ENCODE measurements at places on chromosomes 3 and 15.
A peak's percentile ranks its signal among the peaks of the same experiment; 100 is the strongest.

- DNase-seq, result no peak
Observed at GRCh38 chr3:24310887-24311286, 183.8 kb downstream of the THRB start.

DNA sequence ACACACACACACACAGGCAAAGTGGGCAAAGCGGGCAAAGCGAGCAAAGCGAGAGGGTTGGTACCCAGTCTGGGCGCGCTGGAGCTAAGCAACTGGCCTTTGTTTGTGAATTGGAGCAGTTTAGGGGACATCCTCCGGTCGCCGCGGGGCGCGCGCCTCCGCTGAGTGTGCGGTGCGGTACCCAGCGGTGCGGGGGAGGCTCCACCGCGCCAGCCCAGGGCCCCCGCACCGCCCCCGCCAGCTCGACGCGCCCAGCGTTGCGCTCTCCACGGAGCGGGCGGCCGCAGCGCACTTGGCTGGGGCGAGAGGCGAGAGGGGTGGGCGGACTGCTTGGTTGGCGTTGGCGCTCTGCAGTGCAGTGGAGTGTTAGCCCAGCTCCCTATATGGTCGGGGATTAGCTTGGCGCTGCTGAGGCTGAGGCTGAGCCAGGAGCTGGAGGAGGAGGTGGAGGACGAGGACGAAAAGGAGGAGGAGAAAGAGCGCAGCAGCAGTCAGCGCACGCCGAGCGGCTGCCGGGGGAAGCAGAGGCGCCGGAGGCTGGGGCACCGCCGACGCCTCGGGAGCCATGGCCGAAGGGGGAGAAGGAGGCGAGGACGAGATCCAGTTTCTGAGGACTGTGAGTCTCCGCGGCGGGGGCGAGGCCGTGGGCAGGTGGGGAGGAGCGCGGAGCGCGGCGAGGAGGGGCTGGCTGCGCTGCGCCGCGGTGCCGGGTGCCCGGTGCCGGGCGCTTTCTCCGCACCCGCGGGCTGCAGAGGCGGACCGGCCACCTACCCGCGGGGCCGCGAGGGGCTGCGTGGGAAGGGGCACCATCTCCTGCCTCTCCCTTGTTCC, at the start of gene RYR3:
TSS of gene RYR3 (plus strand) at position 487 of the 831 bp plus-strand sequence. CDS start at position 566, 79 bp downstream.
- peak; percentile 16 for DNase-seq

GRCh38 chr3:66035763-66036477, 2.8 kb downstream of the MAGI1 start:
- no peak for DNase-seq

DNA sequence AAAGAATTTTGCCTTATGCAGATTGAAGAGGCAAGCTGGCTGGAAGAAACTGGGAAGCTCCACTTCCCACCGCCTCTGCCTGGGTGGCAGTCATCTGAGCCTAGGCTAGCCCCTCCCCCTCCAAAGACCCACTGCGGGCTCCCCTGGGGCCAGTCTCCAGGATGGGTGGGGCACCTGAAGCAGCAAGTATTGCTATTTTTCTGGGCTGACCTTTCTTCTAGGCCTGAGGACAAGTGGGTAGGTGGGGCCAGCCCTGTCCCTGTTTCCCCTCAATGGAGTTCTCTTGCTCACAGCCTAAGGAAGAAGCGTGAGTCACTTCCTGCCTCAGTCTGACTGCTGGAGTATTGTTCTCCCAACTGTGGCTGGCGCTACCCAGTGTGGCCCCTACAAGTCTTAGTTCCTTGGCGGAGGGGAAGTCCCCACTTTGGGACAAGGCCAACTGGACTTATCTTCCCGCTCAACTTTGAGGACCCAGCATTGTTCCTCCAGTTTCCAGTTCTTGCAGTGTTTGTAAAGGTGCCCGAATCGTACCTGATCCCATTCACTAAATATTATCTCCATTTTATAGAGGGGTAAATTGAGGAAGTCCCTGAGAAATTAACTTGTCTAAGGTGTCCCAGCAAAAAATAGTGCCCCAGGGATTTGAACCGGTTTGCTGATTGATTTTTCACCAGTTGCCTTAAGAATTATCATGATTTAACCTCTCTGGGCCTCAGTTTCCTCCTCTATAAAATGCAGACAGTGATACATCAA, 1.4 kb downstream of the FURIN start:
- DNase-seq, result peak; percentile 88

DNA sequence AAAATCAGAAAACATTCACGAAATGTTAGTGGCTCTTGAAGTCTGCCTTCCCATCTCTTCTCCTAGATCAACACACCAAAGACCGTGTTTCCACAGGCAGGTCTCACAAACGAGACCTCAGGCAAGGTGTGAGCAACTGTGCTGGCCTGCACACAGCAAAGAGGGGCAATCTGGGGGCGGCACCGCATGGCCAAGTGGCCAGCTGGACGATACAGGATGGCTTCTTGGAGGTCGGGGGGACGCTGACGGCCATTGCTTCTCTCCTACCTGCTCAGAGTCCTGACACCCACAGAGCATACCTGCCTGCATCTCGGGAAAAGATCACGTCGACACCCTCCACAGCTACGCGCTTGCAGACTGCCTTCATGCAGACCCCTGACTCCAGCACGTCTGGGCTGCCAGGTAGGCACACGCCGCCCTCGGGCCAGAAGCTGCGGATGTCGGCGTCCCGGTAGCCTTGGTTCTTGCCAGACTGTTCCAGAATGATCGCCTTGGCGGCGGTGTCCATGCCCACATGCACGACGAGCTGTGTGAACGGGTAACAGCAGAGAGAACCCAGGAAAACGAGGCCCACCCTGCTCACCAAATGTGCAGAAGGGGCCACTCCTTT, 38.4 kb downstream of the PGPEP1L start:
- DNase-seq, result no peak

DNA sequence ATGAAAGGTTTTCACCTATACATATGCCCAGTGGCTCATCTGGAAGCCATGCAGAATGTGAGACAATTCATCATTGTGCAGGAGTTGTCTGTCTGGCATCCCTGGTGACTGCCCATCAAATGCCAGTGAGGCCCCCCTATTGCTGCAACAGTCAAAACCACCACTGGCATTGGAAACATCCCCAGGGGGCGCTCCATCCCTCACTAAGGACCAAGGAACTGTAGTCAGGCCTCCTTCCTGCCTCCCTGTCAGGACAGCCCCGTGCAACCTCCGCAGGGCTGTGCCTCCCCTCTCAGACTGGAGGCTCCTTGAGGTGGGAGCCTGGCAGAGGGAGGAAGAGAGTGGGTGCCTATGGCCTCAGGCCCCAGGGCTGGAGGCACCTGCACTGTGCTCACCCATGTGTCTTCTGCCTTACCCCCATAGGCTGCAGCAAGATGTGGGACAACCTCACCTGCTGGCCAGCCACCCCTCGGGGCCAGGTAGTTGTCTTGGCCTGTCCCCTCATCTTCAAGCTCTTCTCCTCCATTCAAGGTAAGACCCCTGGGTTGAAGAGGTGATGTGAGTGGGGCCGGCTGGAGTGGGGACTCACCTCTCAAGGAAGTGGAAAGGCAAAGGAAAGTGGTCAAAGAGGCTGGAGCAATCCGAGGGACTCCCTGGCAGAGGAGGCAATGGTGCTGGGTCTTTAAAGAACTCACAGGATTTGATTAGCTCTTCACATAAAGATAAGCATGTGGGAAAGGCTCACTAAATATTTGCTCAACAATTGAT, 16.5 kb downstream of the VIPR1 start:
- no peak for DNase-seq

GRCh38 chr3:114043205-114043604, 13.1 kb downstream of the CCDC191 start:
- no peak for DNase-seq

GRCh38 chr15:68232449-68232848, 2.9 kb upstream of the CLN6 start:
- DNase-seq, result no peak

DNA sequence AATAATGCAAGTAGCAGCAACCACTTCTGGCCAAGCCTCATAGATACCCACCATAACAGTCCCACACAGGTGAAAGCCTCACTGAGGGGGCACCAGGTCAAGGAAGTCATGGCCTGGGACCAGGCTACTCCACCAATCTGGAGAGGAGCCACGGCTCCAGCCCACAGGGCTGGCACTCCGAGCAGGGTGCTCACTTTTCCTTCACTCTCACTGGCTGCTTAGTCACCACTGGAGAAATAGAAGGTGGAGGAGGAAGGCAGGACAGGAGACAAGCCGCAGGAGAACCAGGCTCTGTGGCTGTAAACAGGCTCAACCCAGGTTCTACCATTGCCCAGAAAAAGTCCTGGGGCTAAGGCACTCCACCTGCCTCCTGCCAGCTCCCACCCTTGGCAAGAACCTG, 1.2 kb downstream of the USP19 start:
- DNase-seq, result peak; percentile 45

GRCh38 chr3:149619136-149619535, 38.7 kb downstream of the WWTR1 start:
- no peak for DNase-seq

- DNase-seq, result no peak
Observed at GRCh38 chr3:44036850-44037249, 204.8 kb upstream of the TOPAZ1 start.

GRCh38 chr3:50675179-50676030, 678 bp downstream of the DOCK3 start:
- no peak for DNase-seq

DNA sequence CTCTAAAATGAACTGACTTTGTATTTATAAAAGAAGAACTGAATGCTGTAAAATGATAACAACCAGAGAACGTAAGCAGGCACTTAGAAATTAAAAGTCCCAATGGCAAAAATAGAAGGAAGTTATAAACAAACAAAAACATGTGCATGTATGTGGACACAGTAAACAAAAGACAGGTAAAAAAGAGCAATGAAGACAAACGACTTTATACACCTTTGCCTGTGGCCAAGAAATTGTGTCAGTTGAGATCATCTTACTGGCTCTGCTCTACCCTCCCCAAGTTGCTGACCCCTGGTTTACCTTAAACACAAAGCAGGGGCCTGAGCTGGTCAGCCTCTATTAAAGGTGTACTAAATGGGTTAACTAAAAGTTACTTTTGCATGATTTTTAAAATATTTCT, 41.7 kb upstream of the GP5 start:
- no peak for DNase-seq

- DNase-seq, result no peak
Observed at GRCh38 chr3:30954426-30954825, 60.0 kb upstream of the GADL1 start.

DNA sequence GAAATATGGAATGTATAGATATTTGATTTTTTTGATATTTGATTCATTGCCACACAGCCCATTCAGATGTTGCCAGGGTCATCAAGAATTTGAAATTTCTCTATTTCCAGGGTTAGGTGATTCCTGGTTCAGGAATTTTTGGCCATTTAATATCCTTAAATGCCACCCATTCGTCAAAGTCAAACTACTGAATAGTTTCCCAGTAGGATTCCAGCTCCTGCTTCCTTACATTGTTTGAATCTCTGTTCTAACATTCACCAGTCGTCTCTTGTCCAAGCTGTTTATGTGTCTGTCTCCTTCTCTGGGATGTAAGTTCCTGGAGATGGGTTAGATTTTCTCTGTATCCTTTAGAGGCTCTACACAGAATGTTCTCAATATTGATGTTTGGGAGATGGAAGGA, 124.9 kb upstream of the TLE3 start:
- no peak for DNase-seq

DNA sequence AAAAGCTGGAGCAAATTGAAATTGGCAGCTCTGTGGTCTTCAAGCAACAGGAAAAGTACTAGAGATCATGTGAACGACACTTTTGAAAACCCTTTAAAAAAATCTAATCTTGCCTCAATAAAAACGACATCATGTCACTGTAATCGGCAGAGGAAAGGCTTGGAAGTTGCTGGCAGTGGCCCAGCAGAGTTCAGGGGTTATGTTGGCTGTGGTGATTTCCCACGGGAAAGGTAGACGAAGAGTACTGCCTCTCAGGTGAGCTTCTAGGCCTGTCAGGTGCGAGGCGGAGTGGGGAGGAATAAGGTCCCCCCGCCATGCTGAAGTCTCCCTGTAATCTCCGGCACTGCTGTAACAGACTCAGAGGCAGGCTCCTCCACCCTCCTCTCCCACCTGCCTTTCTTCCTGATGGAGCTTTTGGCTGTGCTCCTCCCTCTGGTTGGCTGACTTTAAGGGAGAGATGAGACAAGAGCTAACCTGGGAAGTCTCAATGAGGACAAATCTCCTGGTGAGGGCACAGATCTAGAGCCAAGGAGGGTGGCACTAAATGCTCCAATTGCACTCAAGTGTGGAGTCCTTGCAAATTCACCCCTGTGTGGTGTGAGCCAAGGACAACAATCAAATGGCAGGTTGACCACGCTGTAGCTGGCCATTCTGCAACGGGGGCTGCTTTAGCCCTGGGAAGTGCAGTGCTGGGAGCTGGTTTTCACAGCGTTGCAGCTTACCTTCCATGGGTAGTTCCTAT, 18.7 kb upstream of the HES1 start:
- DNase-seq, result no peak

DNA sequence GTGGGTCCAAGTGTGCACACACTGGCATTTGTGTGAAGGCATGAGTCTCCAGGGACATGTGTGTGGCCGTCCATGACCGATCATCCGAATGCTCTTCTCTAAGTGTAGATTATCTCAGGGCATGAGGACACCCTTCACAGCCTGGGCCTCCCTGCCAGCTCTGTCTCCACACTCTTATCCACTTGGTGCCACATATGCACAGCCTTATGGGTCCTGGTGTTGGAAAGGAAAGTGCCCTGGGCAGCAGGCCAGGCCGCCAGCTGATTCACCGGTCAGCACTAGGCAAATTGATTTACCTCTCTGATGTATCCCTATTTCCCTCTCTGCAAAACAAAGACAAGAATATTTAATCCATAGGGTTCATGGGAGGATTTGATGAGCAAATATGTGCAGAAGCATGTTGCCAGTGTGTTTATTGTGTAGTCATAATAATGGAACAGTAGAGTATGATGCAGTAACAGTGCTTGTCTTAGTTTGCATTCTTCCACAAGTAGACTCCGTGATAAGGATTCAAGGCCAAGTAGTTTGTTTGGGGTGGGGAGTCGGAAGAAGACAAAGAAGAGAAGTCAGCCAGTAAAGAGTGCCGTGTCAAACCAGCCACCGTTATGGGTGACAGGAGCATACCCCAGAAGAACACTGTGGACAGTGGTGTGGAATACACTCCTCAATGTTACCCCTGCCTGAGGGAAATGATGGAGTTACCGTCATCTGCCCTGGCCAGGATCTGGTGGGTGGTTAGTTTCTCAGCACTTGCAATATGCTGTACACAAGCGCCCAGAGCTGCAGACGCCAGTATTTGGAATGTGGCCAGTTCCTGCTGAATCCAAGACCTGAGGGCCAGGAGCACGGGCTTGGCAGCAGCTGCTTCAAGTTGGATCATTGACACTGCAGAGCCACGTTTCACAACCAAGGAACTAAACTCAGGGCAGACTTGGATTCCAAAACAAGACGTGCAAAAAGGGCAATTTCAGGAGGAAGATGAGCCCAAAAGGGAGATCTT, 85.1 kb downstream of the MTHFS start:
- DNase-seq, result peak; percentile 78

DNA sequence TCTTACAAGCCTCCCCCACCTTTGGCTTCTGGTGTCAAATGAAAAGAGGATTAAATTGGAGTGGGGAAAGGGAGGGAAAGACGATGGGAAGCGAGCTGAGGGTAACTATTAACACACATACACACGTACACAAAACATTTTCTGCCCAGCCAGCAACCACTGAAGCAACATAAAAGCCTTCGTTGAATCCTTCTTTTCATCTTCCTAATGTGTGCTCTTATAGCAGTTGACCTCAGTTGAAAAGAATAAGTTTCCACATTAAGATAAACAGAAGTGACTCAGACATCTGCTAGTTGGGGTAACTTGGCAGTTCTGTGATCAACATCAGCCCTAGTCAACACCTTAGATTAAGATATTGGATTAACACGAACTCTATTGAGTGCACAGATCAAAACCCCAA, 558.5 kb downstream of the MECOM start:
- DNase-seq, result peak; percentile 64

- peak; percentile 39 for DNase-seq
Observed at GRCh38 chr3:139519998-139520737, 19.4 kb downstream of the RBP1 start.

Data from fibroblast of mammary gland (primary cell).